CD14-positive monocyte (primary cell): ENCODE measurements at places on chromosomes 2 and 18. TPM values are rescaled to one million over a fixed set of nuclear protein-coding genes. Genes with fewer than 3 reads are reported as not detected.

RNU2-63P gene
- polyA plus RNA-seq = 8.0 TPM

COLEC11 gene
- polyA plus RNA-seq = not detected in 2 replicates

SERPINB3 gene
- polyA plus RNA-seq = not detected

SELENOI gene
- polyA plus RNA-seq = 2.4 and 3.2 TPM in 2 replicates

SCYGR8 gene
- polyA plus RNA-seq = not detected in 2 replicates

CYS1 gene
- polyA plus RNA-seq = not detected

SCN7A gene
- not detected for polyA plus RNA-seq

FAM117B gene
- polyA plus RNA-seq = 5.5 and 7.0 TPM in 2 replicates

LAMA3 gene
- polyA plus RNA-seq = not detected in 2 replicates

KIAA2012 gene
- polyA plus RNA-seq = not detected in 2 replicates

DNA sequence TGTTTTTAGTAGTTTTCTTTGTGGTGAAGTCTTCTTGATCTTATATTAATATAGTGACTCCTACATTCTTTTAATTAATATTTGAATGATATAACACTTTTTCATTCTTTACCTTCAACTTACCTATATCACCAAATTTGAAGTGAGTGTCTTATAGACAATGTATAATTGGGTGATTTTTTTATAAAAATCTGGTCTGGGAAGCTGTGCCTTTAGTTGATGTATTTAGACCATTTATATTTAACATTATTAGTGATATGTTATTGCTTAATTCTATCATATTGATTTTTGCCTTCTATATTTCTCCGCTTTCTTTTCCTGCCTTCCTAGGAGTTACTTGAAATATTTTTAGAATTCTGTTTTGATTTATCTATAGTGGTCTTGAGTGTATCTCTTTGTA lies 16.4 kb downstream of the TMEM182 start:
- no peaks in the 10 kb centered on the region for H3K36me3 ChIP-seq
- no peak overlapping the region for H3K27ac ChIP-seq
- H3K27me3 ChIP-seq = no peaks in the 10 kb centered on the region
- no peaks in the 10 kb centered on the region for H3K4me1 ChIP-seq
- DNase-seq = no peak

DNA sequence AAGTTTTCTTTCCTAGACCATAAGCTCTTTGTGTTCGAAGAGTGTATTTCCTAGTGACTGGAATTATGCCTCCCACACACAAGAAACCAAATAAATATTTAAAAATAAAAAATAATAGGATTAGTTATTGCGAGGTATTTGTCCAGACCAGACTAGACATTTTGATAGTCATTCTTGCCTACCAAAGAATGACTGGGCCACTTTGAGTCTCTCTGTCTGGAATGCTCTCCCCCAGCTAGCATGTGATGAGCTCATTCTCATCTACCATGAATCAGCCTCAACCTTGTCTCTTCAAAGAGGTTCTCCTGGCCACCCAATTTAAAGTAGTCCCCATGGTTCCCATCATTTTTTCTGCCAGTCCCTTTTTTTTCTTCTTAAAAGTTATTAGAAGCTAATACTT lies 13.9 kb upstream of the DSC1 start:
- DNase-seq = no peak
- H3K27ac ChIP-seq = no peak overlapping the region
- no peaks in the 10 kb centered on the region for H3K27me3 ChIP-seq

DNA sequence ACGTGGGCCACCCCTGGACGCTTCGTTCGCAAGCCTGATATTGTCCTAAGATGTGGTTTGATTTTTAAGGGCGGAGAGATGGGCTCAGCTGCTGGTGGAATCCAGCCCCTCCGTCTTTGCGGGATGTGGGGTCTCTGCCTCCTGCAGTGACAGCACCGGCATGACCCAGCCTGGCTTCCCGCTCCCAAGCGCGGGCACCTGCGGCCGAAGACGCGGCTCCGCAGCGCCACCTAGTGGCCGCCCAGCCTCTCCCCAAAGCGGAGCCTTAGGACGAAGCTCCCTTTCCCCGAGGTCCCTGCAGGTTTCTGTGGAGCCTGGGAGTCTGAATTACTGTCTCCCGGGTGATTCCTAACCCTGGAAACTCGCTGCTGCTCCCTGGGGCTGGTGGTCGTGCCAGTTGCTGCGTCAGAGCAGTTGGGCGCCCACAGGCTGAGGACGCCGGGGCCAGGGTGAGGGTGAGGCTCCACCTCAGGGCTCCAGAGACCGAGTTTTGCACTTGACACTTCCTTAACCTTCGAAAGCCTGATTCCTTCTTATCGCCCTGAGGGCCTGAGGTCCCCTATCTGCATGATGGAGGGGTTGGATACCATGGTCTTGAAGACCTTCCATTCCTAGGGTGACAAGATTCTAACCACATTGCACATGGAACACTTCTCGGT lies 137.5 kb downstream of the TPO start:
- no peaks in the 10 kb centered on the region for H3K36me3 ChIP-seq
- peak; percentile 25 for DNase-seq
- H3K27me3 ChIP-seq = no peaks in the 10 kb centered on the region
- no peak overlapping the region for H3K4me3 ChIP-seq
- no peak overlapping the region for H3K27ac ChIP-seq
- H3K4me1 ChIP-seq = no peaks in the 10 kb centered on the region

DNA sequence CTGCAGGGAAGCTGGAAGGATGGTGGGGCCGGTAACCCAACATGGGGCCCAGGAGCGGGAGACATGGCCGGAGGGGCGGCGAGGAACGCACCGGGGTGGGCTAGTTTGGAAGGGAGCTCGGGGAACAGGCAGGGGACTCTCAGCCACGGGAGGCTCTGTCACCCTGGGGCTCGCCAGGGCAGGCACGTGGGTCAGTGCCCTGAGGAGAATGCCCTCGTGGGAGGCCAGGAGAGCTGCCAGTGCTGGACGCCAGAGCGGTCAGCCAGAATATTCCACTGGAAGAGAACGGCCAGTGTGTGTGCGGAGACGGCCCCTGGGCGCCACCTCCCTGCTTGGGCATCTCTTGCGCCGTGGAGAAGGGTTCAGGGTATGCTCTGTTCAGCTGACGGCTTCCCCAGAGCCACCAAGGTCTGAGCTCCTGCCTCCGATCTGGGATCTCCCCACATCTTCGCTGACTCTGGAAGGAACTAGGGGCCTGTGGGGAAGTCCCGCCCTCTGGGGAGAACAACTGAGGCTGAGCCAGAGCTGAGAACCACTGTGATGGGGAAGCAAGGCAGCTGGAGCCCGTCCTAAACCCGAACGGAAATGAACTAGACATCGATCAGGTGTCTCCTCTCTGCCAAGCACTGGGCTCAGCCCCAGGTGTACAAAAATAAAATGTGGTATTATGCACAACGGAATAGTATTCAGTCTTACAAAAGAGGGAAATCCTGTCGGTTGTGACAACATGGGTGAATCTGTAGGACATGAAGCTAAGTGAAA lies 49.3 kb downstream of the TNP1 start:
- H3K27me3 ChIP-seq = no peaks in the 10 kb centered on the region
- no peaks in the 10 kb centered on the region for H3K4me1 ChIP-seq
- no peak overlapping the region for H3K4me3 ChIP-seq

DNA sequence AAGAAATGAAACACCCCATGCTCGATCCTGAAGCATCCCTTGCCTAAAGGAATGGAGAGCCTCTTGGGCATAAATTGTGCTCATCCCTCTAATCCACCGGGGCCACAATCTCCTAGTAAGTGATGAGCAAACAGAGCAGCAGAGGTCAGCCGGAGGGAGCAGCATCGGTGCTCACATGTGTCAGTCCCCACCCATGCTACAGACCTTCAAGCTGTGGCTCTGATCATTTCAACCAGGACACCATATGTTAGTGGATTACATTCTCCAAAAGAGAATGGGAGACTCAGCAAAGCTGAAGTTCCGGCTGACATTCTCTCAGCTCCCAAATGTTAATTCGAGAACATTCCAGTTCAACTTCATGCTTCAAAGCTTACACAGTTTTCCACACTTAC lies 75.6 kb downstream of the AAK1 start:
- no peaks in the 10 kb centered on the region for H3K27me3 ChIP-seq
- DNase-seq = no peak
- H3K36me3 ChIP-seq = no peaks in the 10 kb centered on the region
- peaks cover 6% of the 10 kb centered on the region for H3K4me1 ChIP-seq

DNA sequence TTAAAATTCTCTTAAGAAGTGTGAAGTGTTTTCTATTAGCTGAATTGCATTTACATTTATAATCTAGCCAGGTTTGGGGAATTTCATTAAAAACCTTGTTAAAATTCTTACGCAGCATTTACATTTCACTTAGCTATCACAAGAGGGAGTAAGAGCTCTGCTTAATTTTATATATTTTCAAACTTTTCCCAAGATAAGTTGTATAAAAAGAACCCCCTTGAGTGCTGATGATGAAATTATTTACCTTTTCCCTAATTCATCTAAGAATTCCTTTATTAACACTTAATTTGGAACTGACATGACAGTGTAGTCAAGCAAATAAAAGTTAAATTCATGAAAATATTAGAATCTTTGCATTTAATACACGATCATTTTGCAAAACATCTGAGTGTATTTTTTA lies 54.2 kb upstream of the ZSWIM2 start:
- no peaks in the 10 kb centered on the region for H3K4me1 ChIP-seq
- H3K4me3 ChIP-seq = no peak overlapping the region
- no peaks in the 10 kb centered on the region for H3K27me3 ChIP-seq
- H3K36me3 ChIP-seq = no peaks in the 10 kb centered on the region

DNA sequence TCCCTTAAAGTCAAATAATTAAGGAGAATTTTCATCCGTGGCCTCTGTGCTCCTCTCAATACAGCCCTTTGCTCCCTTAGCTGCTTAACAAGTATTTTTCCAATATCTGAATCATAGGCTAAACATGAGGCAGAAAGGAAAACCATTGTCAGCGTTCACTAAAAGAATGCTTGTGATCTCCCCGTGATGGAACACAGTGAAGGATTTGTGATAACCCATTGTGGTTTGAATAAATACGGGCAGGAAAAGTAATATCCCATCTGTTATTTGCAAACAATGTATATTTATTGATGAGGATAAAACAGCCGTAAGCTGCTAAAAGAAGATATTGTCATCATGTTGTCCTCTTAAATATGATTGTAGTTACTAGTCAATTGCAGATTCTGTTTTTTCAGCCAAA lies 258.1 kb downstream of the NAPG start:
- H3K27me3 ChIP-seq = no peaks in the 10 kb centered on the region
- no peaks in the 10 kb centered on the region for H3K36me3 ChIP-seq
- H3K4me1 ChIP-seq = peaks cover 22% of the 10 kb centered on the region
- DNase-seq = no peak
- no peak overlapping the region for H3K4me3 ChIP-seq
- no peak overlapping the region for H3K27ac ChIP-seq

- no peaks in the 10 kb centered on the region for H3K4me1 ChIP-seq
- no peak overlapping the region for H3K4me3 ChIP-seq
- H3K27me3 ChIP-seq = no peaks in the 10 kb centered on the region
- no peak overlapping the region for H3K27ac ChIP-seq
- no peak for DNase-seq
Measured at GRCh38 chr18:49974079-49974478, 160.7 kb upstream of the ACAA2 start.

- no peaks in the 10 kb centered on the region for H3K4me1 ChIP-seq
- no peak for DNase-seq
- H3K27me3 ChIP-seq = no peaks in the 10 kb centered on the region
- no peak overlapping the region for H3K27ac ChIP-seq
- H3K4me3 ChIP-seq = no peak overlapping the region
Measured at GRCh38 chr2:164205347-164205746, 415.9 kb downstream of the GRB14 start.

DNA sequence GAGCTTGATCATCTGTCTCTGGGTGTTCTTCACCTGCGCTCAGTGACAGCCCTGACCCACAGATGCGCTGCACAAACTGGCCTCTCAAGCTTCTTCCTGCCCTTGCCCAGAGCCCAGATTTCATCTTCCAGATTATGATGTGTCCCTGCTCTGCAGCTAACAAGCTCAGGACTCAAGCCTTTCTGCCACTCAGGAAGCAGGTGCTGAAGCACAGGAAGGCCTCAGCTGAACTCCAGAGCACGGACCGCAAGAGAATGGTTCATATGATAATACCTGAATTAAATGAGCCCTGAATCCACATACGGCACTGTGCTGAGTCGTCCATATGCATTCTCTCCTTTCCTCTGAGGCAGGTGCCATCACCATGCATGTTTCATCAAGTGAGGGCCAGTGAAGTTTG lies 3.8 kb downstream of the CD207 start:
- H3K36me3 ChIP-seq = no peaks in the 10 kb centered on the region
- peaks cover 22% of the 10 kb centered on the region for H3K4me1 ChIP-seq
- DNase-seq = no peak
- H3K4me3 ChIP-seq = no peak overlapping the region

DNA sequence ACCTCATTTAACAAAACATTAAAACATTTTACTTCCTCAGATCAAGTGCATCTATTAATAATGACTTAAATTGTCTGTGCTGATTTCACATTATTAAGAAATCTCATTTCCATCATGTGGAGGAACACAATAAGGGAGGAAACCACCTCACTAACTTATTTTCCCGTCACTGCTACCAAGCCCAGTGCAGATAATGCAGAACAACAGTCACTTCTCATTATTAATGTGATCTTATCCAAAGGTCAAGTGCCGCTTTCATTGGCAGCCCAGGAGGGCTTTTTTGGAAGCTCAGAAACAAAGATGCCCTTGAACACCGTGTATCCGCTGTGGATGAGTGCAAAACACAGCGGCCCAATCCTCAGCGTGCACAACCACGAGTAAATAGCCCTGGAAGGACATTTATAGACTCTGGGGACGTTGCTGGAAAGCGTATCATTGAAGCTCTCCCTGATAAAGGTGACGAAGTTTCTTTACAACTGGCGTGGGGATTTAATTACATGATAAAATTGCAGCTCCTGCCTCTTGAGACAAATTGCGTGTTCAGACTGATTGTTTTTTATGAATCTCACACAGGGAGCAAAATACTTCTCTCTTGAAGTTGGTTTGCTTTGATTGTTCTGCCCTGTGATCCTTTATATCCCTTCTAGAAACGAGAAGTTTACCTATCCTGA lies 13.2 kb downstream of the ASB18 start:
- H3K4me1 ChIP-seq = no peaks in the 10 kb centered on the region
- no peak for DNase-seq
- H3K36me3 ChIP-seq = no peaks in the 10 kb centered on the region
- no peak overlapping the region for H3K4me3 ChIP-seq
- no peaks in the 10 kb centered on the region for H3K27me3 ChIP-seq
- H3K27ac ChIP-seq = no peak overlapping the region

- H3K27me3 ChIP-seq = no peaks in the 10 kb centered on the region
- H3K27ac ChIP-seq = peak overlapping the region; percentile 34
- H3K4me1 ChIP-seq = peaks cover 14% of the 10 kb centered on the region
- DNase-seq = no peak
- H3K4me3 ChIP-seq = peak overlapping the region; percentile 56
Measured at GRCh38 chr2:15517793-15518192, 43.3 kb downstream of the NBAS start.

GRCh38 chr2:204278454-204278853 lies 266.8 kb upstream of the PARD3B start:
- H3K4me3 ChIP-seq = no peak overlapping the region
- no peak overlapping the region for H3K27ac ChIP-seq
- no peaks in the 10 kb centered on the region for H3K27me3 ChIP-seq
- H3K4me1 ChIP-seq = no peaks in the 10 kb centered on the region

DNA sequence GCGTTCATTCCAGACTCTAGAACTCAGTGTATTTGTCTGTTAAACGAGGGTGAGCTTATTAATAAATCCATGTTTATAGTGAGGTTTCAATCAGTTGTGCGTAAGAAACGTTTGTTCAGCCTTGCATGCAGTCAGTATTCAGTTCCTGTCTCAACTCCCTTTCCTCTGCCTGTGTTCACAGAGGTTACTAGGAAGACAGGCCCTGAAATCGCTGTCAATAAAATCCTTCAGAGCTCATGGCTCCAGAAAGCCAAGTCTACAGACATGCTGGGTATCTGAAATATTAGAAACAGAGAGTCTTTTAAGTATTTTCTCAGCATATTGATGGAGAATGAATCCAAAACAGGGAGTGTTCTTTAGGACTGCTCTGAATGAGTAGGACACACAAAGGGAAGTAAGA lies 75.4 kb downstream of the KLF7 start:
- H3K4me1 ChIP-seq = no peaks in the 10 kb centered on the region
- H3K36me3 ChIP-seq = peaks cover 75% of the 10 kb centered on the region
- peak overlapping the region; percentile 28 for H3K27ac ChIP-seq
